ENCODE measurements at places on chromosomes 1 and 21. TPM values are rescaled to one million over a fixed set of nuclear protein-coding genes. Genes with fewer than 3 reads are reported as not detected.

UBASH3A gene
- 68.7 TPM for total RNA-seq

LENEP gene
- 0.91 TPM for total RNA-seq

DSCAM gene
- total RNA-seq = not detected

CCDC30 gene
- 1.7 TPM for total RNA-seq

SFN gene
- 1.9 TPM for total RNA-seq

CFHR2 gene
- total RNA-seq = not detected

GBP7 gene
- total RNA-seq = 0.26 TPM

LDLRAD1 gene
- total RNA-seq = not detected

NPR1 gene
- total RNA-seq = not detected

KRTAP12-2 gene
- total RNA-seq = not detected
